ENCODE measurements at places on chromosomes 2 and 18.

DNA sequence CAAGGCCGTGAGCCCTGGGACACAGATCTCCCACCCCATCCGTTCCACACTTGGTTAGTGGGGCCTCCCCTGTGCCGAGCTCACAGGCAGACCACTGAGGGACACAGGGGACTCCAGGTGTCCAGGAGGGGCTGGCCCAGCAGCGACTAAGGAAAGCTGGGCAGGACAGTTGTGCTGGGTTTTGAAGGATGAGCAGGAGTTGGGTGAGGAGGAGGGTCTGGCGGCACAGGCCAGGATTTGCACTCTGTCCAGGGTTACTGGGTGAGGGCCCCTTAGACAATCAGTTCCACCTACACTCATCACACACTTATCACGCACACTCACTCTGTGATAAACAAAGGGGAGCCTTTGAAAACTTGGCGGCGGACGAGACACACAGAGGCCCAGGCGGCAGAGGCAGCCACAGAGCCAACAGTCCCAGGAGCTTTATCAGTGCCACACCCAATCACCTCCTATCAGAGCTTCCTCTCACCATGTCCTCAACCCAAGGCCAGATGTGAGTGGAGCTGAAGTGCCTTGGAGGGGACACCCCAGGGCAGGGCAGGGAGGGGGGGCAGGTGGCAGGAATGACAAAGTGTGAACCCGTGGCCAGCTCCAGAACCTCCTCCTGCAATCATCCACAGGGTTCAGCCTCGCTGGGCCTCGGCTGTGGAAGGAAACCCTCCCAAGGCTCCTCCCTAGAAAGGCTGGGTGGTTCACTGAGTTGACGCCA, 26.6 kb downstream of the BIN1 start:
- DNase-seq = peak; percentile 33

DNA sequence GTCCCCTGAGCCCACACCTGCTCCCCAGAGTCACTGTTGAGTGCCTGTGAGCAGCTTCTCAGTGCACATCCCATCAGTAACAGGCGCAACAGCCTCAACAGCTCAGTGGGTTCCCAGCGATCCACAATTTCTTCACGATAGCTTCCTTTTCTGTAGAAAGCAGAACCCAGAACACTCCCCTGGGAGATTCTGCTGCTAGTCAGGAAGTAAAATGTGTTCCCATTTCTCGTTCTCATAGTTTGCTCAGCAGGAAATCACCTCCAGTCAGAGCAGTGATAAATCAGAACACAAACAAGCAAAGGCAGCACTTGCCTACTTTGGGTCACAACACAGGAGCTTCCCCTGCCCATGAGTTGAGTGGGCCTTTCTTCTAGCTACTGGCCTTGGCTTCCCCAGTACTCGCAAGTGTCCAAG, 48.9 kb upstream of the ATG16L1 start:
- DNase-seq = no peak

- no peak for DNase-seq
Measured at GRCh38 chr2:118177318-118177717, 89.0 kb downstream of the INSIG2 start.

- DNase-seq = no peak
Measured at GRCh38 chr18:45999536-45999935, 32.4 kb upstream of the EPG5 start.

DNA sequence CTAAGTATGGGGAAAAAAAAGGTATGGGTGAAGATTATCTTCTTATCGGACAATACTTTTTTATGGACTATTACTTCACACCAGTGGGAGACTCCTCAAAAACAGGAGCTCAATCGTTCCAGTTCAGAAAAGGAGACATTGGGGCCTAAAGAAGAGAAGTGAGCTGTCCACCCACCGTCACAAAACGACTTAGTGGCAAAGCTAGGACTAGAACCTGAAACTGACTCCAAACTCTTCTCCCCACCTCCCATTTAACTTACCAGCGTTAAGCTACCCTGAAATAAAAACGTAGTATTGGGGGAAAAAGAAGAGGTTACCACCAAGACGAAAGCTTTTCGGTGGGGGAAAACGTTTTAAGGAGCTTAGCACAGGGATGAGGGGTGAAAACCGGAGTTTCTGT, 503 bp downstream of the GTF3C3 start:
- peak; percentile 2 for DNase-seq

DNA sequence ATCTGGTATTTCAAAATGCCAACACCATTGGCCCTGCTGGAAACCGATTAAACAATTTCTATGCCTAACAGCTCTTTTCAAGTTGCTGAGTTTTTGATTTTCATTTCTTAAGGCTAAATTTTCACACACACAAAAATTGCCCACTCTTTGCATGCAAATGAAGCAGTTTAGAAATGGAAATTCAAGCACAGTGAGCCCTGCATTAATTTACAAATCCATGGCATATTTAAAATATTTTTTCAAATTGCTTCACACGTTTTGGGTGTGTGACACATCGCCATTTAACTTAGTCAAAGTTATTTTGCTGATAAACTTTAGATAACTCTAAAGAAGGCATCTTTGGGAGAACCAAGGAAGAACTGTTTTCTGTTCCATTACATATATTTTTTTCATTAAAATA, 184.8 kb downstream of the TXNL1 start:
- no peak for DNase-seq

- DNase-seq = peak; percentile 62
Measured at GRCh38 chr2:54574107-54574859, 118.2 kb downstream of the SPTBN1 start.

- no peak for DNase-seq
Measured at GRCh38 chr18:76274468-76275289, 220.4 kb downstream of the ZNF516 start.

DNA sequence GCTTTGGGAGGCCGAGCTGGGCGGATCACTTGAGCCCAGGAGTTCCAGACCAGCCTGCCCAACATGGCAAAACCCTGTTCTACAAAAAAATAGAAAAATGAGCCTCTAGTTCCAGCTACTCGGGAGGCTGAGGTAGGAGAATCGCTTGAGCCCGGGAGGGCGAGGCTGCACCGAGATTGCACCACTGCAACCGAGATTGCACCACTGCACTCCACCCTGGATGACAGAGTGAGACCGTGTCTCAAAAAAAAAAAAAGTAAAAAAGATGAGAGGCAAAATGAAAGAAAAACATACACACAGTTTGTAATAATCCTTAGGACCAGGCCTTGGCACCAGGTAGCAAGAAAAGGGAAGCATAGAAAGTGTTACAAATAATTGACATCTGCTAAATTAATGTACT, 22.0 kb downstream of the RBM43 start:
- no peak for DNase-seq

DNA sequence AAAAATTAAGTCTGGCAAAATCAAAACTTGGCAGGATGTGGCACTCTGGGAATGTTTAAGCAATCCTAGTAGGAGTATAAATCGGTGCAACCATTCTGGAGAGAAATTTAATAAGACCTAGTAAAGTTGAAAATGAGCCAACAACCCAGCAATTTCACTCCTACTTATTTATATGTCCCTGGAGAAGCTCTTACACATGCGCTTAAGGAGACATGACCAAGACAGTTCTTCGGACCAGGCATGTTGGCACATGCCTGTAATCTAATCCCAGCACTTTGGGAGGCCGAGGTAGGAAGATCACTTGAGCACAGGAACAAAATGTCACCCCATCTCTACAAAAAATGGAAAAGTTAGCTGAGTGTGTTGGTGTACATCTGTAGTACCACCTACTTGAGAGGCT, 374.6 kb upstream of the LYPD1 start:
- no peak for DNase-seq
